ENCODE measurements at places on chromosomes 2 and 18.

DNA sequence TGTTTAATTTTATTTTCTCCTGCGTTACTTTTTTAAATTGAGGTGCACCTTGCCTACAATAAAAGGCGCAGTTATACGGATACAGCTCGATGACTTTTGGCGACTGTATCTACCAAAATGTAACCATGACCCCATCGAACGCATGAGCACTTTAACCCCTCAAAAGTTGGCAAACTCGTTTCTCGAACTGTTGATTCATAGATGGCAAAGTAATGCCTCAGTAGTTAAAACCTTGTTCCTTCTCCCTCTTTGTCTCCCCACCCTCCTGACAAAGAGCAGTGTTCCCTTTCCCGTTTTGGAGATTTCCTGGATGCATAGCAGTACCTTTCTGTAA, 577 bp downstream of the MOGAT1 start:
- no peak for DNase-seq

DNA sequence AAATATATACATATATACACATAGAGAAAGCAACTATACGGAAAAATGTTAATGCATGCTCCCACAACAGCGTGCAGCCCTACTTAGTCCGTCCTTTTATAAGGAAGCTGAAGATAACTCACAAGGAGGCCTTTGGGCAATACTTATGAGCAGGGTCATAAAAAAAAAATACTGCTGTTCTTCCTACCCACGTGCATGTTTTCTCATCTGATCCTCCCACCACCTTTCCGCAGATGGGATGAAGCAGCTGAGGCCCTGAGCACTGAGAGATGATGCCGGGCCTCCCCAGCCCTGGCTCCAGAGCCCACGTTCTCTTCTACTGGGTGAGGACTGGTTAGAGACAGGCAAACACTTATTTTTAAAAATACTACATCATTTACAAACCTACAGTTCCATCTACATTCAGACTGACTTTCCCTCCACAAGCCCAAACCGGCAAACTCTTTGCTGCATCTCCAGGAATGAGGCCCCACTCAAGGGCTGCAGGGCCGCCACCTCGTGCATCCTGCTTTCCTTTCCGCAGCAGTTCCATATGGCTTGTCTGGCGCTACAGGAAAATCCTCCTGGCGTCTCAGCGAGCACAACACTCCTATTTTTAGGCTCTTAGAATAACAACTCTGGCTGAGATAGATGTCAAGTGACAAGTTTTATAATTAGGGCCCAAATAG, 41.6 kb downstream of the TBC1D8 start:
- no peak for DNase-seq

- no peak for DNase-seq
These were observed 376.5 kb upstream of the NXPH2 start for GRCh38 chr2:139156730-139157129.

- no peak for DNase-seq
These were observed 488.8 kb downstream of the PARD3B start for GRCh38 chr2:205034034-205034433.

GRCh38 chr2:179524809-179525339, 260.2 kb upstream of the SESTD1 start:
- no peak for DNase-seq

DNA sequence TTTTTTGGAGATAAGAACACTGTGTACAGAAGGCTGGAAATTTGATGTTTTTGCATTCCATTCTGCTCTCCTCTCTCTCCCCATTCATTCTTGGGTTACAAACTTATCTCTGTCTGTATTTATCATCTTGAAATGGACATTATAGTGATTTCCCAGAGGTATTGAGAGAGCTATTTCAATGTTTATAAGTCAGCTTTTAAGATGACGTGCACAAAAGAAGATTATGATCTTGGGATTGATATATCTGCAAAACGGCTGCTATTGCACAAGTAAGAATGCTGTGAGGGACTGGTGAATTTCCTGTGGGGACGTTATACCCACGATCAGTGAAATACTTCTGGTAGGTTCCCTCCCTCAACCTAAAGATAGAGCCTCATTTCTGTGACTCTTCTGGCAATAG, 61.0 kb upstream of the DTNA start:
- DNase-seq: no peak

GRCh38 chr18:42392416-42392815, 437.4 kb downstream of the PIK3C3 start:
- DNase-seq: no peak

Data from T-helper 1 cell (primary cell).